Right ventricle myocardium inferior (tissue), 1 donor: ENCODE measurements at places on chromosomes 13 and 19. TPM values are rescaled to one million over a fixed set of nuclear protein-coding genes. Genes with fewer than 3 reads are reported as not detected.

The ZDHHC20 gene
- 14.6 TPM for total RNA-seq

The TUBA3C gene
- 0.16 TPM for total RNA-seq

The ZFP14 gene
- 3.2 TPM for total RNA-seq

The CRB3 gene
- total RNA-seq, result not detected

The PTH2 gene
- total RNA-seq, result not detected
